ENCODE measurements at places on chromosomes 4 and X. TPM values are rescaled to one million over a fixed set of nuclear protein-coding genes. Genes with fewer than 3 reads are reported as not detected.

Gene FGF5
- total RNA-seq: not detected

GRCh38 chr4:124833831-124834505 lies 121.4 kb upstream of the ANKRD50 start:
- H3K27me3 ChIP-seq: no peaks in the 10 kb centered on the region
- DNase-seq: no peak
- H3K4me3 ChIP-seq: no peak overlapping the region
- no peaks in the 10 kb centered on the region for H3K4me1 ChIP-seq
- H3K36me3 ChIP-seq: no peaks in the 10 kb centered on the region

GRCh38 chr4:159272273-159273140 lies 169.6 kb downstream of the RAPGEF2 start:
- H3K4me3 ChIP-seq: no peak overlapping the region
- no peaks in the 10 kb centered on the region for H3K36me3 ChIP-seq
- DNase-seq: no peak

GRCh38 chr4:110135523-110135922 lies 62.9 kb downstream of the ELOVL6 start:
- H3K27me3 ChIP-seq: no peaks in the 10 kb centered on the region
- no peak overlapping the region for H3K27ac ChIP-seq
- no peak overlapping the region for H3K4me3 ChIP-seq
- DNase-seq: no peak

- no peak overlapping the region for H3K4me3 ChIP-seq
- no peaks in the 10 kb centered on the region for H3K27me3 ChIP-seq
- no peak for DNase-seq
These were observed 126.7 kb upstream of the AMOT start for GRCh38 chrX:112967341-112967740.

DNA sequence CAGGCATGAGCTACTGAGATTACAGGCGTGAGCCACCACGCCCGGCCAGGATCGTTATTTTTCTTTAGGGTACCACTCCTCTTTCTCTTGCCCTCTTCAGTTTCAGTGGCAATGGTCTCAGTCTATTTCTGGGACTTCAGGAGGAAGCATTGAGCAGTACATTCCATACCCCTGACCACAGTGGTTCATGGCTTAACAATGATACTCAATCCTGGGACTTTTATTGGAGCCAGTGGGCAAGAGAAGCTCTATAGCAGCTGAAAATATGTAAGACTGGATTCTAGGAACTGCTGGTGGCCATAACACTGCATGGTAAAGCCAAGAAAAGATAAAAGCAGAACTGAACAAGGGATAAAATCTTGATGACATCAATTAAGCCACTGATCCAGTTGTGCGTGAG lies 5.8 kb upstream of the CCNA2 start:
- H3K4me3 ChIP-seq: no peak overlapping the region
- H3K27ac ChIP-seq: no peak overlapping the region
- peaks cover 5% of the 10 kb centered on the region for H3K4me1 ChIP-seq

DNA sequence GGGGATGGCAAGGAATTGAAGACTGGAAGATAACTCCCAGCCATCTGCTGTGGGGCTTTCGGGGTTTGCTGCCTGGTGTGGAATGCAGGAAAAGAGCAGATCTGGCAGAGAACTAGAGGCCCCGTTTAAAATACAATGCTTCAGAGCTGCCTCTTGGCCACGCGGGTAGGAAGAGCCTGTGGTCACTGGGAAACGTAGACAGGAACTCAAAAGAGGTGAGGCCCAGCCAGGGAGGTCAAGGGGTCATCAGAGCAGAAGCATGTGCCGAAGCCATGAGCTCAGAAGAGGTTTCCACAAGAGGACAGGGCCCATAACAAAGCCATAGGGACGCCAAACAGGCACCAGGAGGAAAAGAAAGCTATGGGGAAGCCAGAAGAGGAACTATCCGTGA lies 14.5 kb upstream of the STS start:
- DNase-seq: no peak
- peaks cover 21% of the 10 kb centered on the region for H3K4me1 ChIP-seq
- peak overlapping the region; percentile 53 for H3K27ac ChIP-seq

DNA sequence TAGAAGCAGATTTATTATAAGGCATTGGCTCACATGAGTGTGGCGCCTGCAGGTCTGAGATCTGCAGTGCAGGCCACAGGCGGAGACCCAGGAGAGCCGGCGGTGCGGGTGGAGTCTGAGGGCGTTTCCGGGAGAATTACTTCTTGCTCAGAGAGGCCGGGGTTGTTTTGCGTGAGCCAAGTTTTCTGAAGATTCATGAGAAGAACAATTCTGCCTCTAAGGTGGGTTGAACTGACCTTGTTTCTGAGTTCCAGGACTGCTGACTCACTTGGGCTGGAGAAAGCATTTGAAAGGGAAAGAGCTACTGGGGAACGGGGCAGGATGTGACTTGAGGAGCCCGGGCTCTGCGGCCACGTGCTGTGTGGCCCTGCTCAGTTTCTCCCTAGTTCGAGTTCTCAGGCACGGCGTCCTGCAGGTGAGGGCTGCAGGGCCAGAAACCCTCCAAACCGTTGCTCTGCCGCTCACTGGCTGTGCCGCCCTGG lies 36.7 kb upstream of the SORCS2 start:
- DNase-seq: peak; percentile 47
- H3K4me3 ChIP-seq: no peak overlapping the region
- peaks cover 4% of the 10 kb centered on the region for H3K27me3 ChIP-seq
- H3K4me1 ChIP-seq: no peaks in the 10 kb centered on the region
- H3K27ac ChIP-seq: no peak overlapping the region
- H3K36me3 ChIP-seq: no peaks in the 10 kb centered on the region

GRCh38 chr4:80500613-80501012 lies 165.1 kb downstream of the CFAP299 start:
- no peaks in the 10 kb centered on the region for H3K27me3 ChIP-seq
- H3K27ac ChIP-seq: no peak overlapping the region
- H3K36me3 ChIP-seq: no peaks in the 10 kb centered on the region
- no peak for DNase-seq
